ENCODE measurements at places on chromosomes 3 and 15. TPM values are rescaled to one million over a fixed set of nuclear protein-coding genes. Genes with fewer than 3 reads are reported as not detected.

Gene PLA1A
- 1.9 TPM for total RNA-seq

Gene FANCD2OS
- not detected for total RNA-seq

Gene COX5A
- total RNA-seq = 564 TPM

Gene SPINK8
- total RNA-seq = not detected

Gene ACTR8
- total RNA-seq = 27.7 TPM

Gene PAQR5
- total RNA-seq = 62.3 TPM

Gene UBAP1L
- total RNA-seq = 2.3 TPM

Gene LMAN1L
- total RNA-seq = not detected

Gene SOX2
- total RNA-seq = 0.21 TPM

Gene SLC24A5
- not detected for total RNA-seq

Measured in left colon (tissue), 2 donors.